ENCODE measurements at places on chromosomes 5 and 9.
A peak's percentile ranks its signal among the peaks of the same experiment; 100 is the strongest.

DNA sequence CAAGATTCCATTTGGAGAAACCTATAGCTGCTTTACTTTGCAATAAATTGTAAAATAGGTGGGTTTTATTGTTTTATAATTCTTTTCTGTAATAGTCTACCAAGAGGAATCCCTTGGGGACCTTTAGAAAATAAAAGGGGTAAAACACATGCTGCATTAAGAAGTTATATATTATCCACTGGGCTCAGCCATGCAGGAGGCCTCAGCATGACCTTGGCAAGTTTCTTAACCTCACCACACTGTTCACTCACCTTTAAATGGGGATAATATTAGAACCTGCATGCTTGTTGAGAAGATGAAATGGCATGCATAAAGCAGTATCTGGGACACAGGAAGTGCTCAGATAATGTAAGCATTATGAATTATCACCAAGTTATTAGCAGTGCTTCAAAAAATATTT, 120.2 kb downstream of the SEMA5A start:
- DNase-seq: no peak

DNA sequence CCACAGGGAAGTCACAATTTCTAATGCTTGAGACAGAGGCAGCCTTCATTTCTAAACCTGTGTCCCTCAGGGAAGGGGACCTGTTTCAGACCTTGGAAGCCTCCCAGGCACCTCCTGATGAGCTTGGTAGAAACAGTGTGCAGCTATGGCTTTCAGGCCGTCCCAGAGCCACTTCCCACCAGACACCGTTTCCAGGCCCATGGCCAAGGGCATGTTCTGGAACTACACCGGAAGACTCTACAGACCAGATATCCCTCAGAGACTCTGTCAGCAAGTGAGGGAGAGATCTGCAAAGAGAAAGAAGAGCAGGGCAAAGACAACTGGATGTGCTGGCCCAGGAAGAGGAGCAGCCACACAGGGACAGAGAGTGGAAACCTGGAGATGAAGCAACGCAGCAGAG, 82.2 kb upstream of the HSPA9 start:
- no peak for DNase-seq

DNA sequence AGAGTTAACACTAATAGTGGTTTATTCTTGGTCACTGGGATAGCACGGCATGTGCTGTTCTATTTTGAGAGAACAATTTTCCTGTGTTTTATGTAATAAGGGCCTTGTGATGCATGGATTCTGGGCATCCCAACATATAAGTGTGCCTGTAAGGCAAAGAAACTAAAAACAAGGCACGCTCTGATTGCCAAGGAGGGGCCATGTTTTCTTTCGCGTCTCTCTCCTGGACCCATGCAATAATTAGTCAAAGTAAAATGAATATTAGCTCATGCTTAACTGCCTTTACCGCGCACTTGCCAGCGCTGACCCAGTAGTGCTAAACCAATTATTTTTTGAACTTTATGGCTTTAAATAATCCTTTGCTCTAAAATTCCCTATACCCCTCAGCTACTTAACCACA, 140.9 kb downstream of the PSAT1 start:
- DNase-seq: no peak

DNA sequence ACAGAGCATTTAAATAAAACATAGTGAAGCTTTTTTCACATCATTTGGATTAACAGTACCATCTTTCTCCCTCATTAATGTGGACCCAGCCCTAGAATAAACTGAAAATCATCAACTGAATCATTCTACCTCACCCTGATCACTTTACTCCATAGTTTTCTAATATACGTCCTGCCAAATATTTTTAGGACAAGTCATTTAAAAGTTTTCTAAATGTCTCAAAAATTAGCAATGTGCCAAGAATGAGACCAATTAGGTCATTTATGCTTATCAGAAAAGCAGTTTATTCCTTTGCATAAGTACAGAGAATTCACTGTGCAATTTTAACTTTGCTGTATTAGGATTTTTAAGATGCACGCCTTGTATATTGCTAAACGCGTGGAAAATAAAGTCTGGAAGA, 284.4 kb downstream of the PIK3R1 start:
- DNase-seq: no peak

DNA sequence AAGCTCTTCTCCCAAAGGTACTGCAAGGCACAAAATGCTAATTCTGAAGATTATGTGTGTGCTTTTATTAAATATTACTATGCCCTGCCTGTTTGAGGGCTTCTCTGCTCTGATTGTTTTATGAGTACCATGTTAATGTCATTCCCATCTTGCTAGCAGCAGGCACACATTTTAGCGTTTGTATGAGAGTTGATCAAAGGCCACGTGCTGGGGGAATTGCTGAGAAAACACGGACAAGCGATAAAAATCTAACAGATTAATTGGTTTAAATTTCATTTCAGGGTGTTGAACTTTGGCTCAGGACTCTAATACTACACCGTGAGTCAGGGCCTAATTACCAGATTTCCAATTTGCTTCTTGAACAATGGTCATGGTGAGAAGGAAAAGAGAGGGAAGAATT, 298.4 kb downstream of the EBF1 start:
- DNase-seq: no peak

GRCh38 chr5:139863855-139864558, 68.4 kb downstream of the PSD2 start:
- peak; percentile 21 for DNase-seq

DNA sequence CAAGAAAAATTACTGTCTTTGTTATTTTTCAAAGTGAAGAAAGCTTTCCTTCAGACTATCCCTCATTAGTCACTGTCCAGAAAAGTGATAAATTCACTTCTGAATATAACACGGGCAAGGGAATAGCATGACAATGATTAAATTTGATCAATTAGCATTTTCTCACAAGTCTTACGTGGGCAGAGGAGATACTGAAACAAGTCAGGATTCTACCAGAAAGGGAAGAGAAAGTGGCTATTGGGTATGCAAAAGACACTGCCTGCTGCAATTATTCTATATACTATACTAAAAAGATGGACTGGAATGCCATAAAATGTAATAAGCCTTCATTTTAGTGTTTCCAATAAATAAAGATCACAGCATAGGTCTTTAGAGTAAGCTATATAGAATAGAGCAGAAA, 7.4 kb downstream of the COX7C start:
- DNase-seq: no peak

DNA sequence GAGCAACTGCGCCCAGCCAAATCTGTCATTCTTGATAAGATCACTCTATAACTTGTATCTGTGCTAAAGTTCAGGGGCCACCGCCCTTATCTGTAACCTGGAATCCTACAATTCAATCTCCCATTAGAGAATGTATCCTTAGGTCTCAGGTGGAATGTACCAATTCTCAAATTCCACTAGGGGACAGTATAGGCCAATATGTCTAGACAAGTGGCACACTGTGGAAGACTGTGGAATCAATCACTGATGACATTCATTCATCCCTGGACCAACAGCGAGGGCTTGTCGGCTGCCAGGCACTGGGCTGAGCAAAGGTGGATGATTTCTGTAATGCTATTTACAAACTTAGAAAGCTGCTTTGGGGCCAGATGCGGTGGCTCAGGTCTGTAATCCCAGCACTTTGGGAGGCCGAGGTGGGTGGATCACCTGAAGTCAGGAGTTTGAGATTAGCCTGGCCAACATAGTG, 28.7 kb upstream of the MEGF9 start:
- no peak for DNase-seq
